ENCODE measurements at places on chromosomes 11 and 22.

- no peak for DNase-seq
Measured at GRCh38 chr22:32796865-32797573, 4.5 kb upstream of the TIMP3 start.

DNA sequence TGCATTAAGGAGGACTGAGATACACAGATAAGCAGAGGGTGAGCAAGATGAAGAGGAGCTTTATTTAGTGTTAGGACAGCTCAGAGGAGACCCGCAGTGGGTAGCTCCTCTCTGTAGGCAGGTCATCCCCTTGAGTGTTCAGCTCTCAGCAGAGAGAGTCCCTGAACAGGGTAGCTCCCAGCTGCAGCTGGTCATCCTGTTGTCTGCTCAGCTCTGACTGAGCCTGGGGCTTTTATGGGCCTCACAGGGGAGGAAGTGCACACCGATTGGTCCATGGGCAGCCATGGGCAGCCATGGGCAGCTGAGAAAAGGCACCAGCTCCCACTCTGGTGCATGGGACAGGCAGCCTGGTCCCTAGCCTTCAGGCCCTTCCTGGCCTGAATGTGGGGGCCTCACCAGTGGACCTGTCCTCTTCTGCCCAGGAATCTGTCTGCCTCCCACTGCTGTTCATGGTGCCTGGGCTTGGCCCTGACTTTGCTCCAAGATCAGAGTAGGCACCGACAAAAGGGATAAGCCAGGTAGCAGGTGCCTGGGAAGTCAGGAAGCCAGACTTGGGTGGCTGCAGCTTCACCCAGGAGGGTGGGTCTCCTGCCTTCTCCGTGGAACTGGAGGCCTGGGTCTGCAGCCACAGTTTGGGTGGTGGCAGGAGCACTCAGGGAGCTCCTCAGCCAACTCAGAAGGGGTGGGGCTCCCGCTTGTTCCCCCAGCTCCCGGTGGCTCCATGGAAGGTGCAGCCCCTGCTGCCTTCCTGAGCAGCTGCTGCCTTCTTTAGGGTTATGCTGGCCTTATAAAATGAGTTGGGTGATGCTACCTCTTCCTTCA lies 54.7 kb downstream of the MYEOV start:
- no peak for DNase-seq

GRCh38 chr11:128039140-128040021 lies 548.0 kb downstream of the ETS1 start:
- no peak for DNase-seq

GRCh38 chr22:46239261-46240048 lies 10.6 kb downstream of the CDPF1 start:
- DNase-seq = no peak

- no peak for DNase-seq
Measured at GRCh38 chr22:29397791-29398190, 9.4 kb upstream of the AP1B1 start.

- peak; percentile 19 for DNase-seq
Measured at GRCh38 chr11:113874581-113875233, 665 bp downstream of the USP28 start.

DNA sequence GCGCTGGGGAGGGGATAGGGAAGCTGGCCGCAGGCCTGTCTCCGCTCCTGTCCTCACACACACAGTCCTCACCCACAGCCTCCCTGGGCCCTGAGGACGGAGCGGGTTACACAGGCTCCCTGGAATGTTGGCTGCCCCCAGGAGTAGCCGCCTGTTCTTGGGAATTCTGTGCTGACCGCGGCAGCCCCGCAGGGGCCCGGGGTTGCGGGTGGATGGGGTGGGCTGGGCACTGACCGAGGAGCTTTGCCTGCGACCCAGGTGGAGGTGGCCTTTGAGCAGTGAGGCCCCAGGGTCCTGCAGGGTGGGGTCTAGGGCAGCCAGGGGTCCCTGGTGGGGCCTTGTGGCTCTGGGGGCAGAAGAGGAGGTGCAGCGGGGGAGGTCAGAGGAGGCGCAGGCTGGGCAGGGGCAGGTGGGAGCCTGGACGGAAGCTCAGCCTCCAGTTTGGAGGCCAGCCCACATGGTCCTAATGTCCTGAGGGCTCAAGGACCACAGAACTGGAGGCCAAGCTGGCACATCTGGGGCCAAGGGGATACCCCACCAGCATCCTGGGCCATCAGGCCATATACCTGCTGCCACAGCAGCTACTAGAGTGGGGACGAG lies 6.6 kb upstream of the MRGPRG start:
- DNase-seq = no peak

DNA sequence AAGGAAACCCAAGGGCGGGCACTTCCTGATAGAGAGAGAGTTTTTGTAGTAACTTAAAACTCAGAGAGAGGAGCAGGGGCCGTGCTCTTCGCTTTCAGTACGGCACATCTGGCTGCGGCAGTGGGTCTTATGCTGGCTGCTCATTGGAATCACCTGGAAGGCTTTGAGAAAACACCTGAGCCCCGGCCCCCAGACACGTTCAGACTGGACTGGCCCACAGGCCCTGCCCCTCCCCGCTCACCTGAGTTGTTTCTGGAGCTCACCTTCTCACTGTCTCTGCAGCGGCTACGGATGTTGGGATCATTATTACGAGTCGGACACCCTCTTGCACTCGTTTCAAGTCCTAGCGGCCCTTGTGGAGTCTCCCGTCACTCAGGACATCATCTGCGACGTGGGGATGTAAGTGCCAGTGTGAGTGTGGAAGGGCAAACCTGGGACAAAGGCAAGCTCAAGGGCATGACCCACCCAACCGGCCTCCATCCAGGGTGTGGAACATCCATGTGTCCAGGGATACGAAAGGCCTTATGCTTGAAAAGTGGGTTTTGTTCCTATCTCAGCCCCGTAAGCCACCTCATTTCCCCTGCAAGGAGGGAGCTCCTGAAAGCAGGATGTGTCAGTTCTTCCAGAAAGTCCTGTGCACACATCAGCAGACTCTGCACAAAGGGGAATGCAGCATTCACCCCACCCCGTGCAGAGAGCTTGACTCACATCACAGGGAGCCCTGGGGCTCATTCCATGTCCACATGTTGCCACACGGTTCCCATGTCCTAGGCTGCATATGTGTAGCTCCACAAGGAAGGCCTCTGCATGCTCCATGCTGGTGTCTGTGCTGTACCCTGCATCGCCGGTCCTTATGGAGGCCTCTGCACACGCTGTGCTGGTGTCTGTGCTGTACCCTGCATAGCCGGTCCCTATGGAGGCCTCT lies 5.4 kb downstream of the NADSYN1 start:
- DNase-seq = no peak

GRCh38 chr22:43820651-43821305 lies 8.7 kb upstream of the EFCAB6 start:
- DNase-seq = no peak

GRCh38 chr11:92286709-92287108 lies 62.1 kb downstream of the FAT3 start:
- DNase-seq = no peak

GRCh38 chr11:723120-723883 lies 17.3 kb downstream of the EPS8L2 start:
- peak; percentile 67 for DNase-seq

DNA sequence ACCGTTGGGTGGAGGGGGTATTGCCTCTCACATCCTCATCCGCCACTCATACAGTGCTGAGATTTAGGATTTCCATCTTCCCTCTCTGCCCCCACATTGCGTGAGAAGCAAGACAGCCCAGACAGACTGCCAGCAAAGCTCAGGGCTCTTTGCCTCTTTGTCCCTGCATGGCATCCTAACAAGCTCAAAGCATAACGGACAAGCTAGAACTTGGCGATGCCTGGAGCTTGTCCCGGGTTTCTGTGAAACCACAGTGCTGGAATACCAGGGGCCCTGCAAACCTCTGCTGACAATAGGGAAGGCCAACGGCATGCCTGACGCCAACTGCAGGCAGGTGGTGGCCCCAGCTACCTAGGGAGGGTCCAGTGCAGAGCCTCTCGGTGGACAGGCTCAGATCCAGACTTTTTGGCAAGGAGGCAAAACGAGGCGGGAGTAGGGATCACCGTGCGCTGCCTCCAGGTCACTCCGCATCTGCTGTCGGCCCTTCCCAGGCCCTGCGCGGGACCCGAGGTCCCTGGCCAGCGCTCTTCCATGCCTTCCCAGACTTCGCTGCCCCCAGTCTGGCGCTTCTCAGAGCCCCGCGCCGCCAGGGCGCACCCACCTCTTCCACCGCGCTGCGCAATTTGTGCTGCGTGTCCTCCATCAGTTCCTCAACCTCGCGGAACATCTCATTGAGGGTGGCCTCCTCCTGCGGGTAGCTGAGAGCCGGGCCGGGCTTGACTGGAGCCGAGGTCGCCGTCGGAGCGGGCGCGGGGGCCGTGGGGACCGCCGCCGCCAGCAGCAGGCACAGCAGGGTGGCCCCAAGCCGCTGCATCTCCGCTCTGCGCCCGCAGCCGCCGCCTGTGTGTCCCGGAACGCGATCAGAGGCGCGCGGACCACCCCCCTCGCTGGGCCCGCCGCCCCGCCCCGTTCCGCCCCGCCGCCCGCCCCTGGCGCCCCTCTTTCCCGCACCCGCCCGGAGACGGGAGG lies at the start of gene DKK3:
Gene DKK3, minus strand, starts transcription at position 858 of the 969 bp plus-strand sequence. Its CDS starts 44 bp downstream, at position 814.
- peak; percentile 62 for DNase-seq

- DNase-seq = peak; percentile 81
Measured at GRCh38 chr11:126607776-126608541, 252.5 kb downstream of the ST3GAL4 start.

DNA sequence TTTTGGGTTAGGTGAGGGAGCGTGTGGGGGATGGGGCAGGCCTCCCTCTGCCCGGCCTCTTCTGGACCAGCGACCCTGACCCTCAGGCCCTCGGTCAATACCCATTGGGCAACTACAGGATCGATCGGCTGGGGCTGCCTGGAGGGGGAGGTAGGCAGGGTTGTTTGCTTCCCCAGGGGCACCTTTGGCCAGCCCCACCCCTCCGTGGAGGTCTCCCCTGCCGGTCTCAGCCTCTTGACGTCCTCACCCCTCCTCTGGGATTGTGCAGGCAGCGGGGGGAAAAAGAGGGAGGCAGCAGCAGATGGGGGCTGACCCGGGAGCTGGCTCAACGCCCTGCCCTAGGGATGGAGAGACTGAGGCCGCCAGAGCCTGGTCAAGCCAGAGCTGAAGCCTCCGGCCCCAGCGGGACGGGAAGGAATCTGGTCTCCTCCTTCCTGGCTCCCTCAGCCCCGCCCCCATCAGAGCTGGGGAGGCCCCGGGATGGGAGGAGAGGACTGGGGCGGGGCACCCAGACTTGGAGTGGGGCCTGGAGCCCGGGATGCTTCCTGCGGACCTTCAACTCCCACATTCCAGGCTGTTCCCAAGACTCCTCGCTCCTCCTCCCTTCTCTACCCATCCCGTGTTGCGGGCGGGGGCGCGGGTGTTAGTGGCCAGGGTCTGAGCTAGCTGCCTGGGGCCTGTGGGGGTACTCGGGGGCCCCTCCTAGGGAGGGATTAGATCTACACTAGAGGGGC lies 14.4 kb upstream of the CDC42EP1 start:
- DNase-seq = no peak

DNA sequence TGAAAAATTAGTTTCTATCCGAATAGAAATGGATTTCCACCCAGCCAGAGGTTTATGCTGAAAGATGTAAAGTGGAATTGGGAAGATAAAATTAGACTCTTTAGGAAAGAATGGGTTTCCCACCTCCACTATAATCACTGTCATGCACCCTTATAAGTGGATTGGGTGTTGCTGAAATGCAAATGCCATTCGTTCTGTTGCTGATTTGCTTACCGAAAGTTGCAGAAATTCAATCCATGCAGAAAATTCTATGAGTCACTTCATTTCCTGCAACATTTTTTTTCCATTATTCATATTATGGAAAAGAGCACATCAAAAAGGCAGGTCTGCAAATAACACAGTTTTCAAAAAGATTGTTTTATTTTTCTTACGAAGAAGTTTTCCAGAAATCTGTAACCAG lies 65.6 kb downstream of the LDLRAD3 start:
- no peak for DNase-seq

DNA sequence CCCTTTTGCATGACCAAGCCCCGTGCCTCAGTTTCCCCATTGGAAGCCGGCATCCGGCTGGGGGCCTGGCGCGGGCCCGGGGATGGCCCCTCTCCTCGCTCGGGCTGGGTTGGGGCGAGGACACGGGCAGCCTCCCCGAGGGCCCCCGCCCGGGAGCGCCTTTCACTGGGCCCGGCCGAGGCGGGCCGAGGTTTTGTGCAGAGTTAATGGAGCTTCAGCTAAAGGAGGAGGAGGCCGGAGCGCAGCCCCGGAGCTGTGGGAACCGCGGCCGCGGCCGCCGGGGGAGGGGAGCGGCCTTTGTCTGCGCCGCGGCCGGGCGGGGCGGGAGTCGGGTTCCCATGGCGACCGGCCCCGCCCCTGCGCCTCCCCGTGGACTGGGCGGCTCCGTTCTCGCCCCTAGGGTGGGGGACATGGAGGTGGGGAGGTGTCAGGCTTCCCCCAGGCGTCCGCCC lies 1.4 kb upstream of the MAPK11 start:
- DNase-seq = peak; percentile 83

- no peak for DNase-seq
Measured at GRCh38 chr22:27216444-27216843, 559.1 kb downstream of the MIAT start.

GRCh38 chr11:134657631-134658030 lies 245.6 kb upstream of the B3GAT1 start:
- no peak for DNase-seq

DNA sequence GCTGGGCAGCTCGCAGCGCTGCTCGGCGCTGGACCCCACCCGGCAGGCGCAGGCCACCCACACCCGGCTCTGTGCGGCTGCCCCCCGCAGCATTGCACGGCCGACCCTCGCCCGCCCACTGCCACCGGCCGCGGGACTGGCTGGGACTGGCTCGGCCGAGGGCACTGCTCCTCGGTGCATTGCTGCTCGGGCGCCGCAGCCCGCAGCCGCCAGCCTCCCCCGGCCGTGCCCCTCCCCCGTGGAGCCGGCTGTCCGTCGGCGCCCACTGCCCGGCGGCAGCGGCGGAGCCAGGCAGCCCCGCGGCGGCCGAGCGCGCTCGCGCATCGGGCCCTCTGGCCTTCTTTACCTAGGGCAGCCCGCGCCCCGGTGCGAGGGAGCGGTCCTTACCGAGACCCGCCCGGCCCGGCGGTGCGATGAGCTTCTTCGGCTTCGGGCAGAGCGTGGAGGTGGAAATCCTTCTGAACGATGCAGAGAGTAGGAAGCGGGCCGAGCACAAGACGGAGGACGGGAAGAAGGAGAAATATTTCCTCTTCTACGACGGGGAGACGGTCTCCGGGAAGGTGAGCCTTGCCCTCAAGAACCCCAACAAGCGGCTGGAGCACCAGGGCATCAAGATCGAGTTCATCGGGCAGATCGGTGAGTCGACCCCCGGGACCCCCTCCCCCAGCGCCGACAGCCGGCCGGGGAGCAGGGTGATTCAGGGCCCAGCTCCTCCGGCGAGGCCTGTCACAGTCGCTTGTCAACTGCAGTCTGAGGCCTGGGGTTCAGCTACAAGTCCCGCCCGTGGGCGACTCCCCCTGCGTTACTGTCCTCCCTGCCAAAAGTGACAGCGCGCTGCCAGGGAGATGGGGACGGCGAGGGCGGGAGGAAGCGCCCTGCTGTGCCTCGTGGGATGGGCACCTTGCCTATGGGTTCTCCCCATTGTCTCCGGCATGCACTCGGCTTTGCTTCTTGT lies 516 bp downstream of the VPS26B start:
- peak; percentile 76 for DNase-seq

Measured in brain (organoid and tissue), 16 donors.